LNCaP clone FGC (cell line): ENCODE measurements at places on chromosomes 6 and 20.
A peak's percentile ranks its signal among the peaks of the same experiment; 100 is the strongest.

- no peak for DNase-seq
These were observed 311.6 kb downstream of the QKI start for GRCh38 chr6:163726037-163726695.

DNA sequence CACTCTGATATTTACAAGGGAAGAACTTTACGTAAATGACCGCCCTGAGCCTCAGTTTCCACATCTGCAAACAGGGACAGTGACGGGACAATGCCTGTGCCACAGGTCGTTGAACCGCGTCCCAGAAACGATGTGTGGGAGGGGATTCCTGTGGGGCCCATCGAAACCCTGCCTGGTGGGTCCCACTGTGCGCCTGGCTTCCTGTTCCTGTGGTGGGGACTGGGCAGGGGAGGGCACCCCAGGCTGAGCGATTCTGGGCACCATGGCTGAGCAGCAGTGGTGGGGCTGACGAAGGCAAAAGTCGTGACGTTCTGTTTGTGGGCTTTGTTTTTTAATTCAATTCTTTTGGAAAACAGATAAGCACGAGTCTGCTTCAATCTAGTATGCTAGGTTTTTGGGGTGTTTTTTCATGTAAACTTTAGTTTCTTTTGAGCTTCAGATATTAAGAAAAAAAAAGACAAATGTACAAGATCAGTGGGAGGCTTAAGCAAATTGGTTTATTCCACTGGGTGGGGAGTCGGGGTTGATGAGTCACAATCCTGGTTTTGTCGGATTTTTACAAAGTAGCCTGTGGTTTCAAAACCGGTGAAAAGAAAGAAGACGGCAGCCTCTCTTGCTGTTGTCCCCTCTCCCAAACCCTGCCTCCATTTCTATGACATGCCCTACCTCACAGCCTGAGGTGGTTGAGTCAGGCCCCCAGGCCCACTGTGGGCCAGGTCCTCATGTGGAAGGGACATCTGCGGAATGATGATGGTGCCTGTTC lies 40.4 kb downstream of the GNAS-AS1 start:
- no peak for DNase-seq

DNA sequence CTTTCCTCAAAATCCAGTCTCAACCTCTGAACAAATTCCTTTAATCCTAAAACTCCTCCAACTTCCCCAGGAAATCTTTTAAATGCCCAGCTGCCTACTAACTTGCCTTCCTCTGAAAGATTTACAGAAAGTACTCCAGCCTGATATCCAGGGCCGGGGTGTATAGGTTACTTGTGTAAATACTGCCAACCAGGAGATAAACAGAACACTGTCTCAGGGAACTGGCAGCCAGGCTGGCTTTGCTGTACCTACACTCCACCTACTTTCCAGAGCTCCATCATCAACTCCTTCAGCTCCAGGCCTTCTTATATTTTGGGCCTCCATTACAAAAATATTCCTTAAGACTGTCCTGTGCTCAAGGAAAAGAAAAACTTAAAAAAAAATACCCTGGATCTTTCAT lies 85.9 kb downstream of the CEP162 start:
- no peak for DNase-seq

DNA sequence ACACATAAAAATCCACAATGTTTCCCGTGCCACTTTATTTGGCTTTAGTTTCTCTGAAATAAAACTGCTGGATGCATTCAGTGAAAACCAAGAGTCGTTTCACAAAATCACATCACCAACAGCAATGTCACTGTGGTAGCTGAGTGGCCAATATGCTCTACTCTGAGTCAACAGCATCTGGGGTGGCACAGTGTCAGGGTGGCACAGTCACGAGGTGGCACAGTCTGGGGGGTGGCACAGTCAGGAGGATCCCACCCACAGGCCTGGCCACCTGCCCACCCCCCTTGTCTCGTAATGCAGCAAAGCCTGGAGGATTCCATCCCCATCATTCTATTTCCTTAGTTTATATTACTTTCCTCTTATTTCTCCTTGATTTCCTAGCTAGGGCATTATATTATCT lies 87.0 kb downstream of the ANKRD60 start:
- no peak for DNase-seq

DNA sequence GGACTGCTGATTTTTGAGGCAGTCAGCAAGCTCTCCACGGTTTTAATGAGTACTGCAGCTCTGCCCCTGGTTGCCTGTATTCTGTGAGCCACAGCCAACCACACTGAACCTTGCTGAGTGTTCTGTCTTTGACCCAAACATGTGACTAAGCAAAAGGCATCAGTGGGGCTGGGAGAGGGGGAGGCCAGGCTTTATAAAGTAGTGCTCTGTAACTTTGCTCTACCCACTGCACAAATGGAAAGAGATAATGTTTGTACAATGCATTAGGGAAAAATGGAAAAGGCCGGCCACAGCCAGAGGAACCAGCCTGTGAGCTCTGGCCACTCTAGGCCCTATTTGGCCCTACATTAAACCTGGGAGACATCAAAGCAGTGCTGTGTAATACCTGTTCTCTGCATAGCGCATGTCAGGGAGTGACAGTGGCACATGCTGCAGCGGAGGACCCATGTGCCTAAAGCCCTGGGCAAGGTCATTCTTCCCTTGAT lies 22.0 kb downstream of the KLHL31 start:
- DNase-seq = no peak

DNA sequence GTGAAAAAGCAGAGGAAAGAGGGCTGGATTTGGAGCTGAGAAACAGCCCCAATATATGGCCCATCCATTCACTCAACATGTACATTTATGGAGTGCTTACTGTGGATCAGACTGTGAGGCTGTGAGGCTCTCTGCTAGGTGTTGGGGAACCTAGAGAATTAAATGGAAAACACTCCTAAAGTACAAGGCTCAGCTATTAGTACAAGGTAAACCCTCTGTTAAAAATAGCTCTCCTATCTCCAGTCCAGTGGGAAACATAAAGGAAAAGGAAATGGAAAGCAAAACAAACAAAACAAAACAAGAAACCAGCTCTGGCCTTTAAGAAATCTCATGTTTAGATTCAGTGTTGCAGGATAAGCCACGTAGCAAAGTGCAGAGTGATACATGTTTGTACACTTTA lies 35.0 kb downstream of the LY86 start:
- DNase-seq = no peak

GRCh38 chr20:11403711-11404110 lies 514.0 kb upstream of the BTBD3 start:
- DNase-seq = no peak

GRCh38 chr6:94269256-94269655 lies 849.9 kb upstream of the EPHA7 start:
- no peak for DNase-seq

GRCh38 chr20:25082498-25082873 lies 545 bp upstream of the VSX1 start:
- no peak for DNase-seq

GRCh38 chr6:89027756-89028155 lies 52.8 kb upstream of the PNRC1 start:
- DNase-seq = peak; percentile 18

GRCh38 chr20:22623211-22623610 lies 38.8 kb upstream of the FOXA2 start:
- no peak for DNase-seq

GRCh38 chr20:7879883-7880282 lies 60.4 kb downstream of the HAO1 start:
- DNase-seq = no peak

DNA sequence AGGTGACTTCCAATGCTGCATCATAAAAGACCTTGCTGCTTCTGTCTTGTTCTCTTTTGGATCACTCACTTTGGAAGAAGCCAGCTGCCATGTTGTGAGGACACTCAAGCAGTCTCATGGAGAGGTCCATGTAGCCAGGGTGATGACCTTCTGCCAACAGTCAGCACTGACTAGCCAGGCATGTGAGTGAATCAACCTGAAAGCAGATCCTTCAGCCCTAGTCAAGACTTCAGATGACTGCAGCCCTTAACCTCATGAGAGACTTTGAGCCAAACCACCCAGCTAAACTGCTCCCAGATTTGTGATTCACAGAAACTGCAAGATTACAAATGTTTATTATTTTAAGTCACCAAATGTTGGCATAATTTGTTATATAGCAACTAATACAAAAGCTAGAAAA lies 86.0 kb upstream of the IYD start:
- DNase-seq = no peak

GRCh38 chr6:137512757-137513605 lies 18.8 kb upstream of the OLIG3 start:
- no peak for DNase-seq

DNA sequence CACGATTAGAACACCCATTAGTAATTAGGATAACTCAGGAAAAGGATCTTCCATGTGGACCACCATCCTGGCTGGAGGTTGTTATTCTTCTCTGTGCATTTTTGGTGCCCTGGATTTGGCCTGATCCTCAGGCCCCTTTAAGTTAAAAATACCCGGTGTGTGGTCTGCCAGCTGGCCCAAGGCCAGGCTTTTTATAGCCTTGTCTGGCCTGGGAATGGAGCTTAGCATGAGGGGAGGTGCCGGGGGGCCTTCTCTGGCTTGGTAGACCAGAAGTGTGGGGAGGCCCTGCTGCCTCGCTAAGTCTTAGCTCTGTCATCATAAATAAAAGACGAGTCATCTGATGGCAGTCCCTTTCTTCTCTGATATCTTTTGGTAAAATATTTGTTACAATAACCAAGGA lies 71.4 kb downstream of the ARID1B start:
- no peak for DNase-seq

- no peak for DNase-seq
These were observed 80.5 kb downstream of the TMEM242 start for GRCh38 chr6:157242791-157243190.

DNA sequence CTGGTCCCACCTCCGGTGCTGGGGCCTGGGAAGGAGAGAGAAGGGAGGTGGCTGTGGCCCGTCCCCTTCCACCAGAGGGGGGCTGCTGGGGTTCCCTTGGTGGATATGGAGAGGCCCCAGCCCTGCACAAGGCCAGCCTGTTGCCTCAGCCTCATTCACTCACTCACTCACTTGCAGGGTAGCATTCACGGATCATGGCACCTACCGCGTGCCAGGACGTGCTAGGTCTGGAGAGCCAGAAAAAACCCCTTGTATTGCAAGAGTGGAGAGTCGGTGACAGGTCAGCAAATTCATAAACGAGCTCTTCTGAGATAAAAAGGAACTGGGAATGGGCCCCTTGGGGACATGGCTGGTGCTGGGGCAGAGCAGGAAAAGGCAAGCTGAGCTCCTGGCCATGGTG lies 6.4 kb upstream of the ZBTB46 start:
- DNase-seq = no peak

- DNase-seq = no peak
These were observed 74.6 kb upstream of the TAB2 start for GRCh38 chr6:149242883-149243282.

GRCh38 chr20:63456429-63457284 lies 15.8 kb downstream of the KCNQ2 start:
- DNase-seq = no peak

- DNase-seq = no peak
These were observed 68.8 kb downstream of the CDS2 start for GRCh38 chr20:5195655-5196054.

GRCh38 chr6:15063253-15063853 lies 182.5 kb upstream of the JARID2 start:
- no peak for DNase-seq

DNA sequence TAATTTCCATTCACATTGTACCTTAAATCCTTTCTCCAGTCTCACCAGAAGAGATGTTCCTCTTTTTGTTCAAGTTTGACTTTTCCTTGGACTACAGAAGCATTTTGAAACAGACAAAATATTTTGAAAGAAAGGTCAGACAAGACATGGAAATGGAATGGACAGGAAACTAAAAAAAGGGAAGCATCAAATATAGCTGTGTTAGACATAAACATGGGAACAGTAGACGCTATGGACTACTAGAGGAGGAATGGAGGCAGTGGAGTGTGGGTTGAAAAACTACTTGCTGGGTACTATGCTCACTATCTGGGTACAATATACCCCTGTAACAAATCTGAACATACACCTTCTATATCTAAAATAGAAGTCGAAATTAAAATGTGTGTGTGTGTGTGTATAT lies 4.1 kb upstream of the FAM135A start:
- no peak for DNase-seq

GRCh38 chr20:3890398-3890751 lies 1.2 kb downstream of the PANK2 start:
- DNase-seq = no peak

GRCh38 chr6:15793288-15793687 lies 130.5 kb upstream of the DTNBP1 start:
- no peak for DNase-seq

DNA sequence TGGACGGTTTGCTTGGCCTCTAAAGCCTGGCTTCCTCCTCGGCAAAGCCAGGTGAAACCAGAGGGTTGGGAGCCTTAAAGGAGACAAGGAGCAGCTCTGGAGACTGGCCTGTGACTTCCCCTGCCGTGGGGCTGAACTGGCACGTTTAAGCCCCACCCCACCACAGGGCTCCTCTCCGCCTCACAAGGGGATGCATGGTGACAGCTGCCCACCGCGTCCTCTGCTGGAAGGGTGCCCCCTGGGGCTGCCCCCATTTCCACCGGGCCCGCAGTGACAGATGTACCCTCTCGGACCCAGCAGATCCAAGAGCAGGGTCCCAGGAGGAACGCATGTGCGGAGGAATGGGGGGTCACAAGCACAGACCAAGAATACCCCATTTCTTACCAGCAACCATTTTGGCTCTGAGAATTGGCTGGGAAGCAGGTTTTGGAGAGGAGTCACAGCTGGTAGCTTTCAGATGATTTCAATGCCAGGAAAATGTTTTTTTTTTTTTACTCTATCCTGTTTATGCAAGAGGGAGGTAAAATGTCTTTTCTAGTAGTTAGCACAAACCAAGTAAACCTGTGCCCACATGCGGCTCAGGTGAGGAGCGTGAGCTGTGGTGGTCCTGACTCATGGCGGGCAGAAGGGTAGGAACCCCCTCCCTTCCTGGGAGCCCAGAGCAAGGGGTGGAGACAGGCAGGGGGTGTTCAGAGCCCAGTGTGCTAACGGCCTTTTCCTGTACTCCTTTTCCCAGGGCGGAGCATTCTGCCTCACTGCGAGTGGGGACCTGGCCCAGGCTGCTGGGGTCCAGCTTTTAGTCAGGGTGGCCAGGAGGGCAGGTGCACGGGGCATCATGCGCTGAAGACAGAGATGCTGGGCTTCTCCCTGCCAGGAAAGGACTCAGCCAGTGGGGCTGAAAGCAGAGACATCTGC lies 33.0 kb downstream of the FRMD1 start:
- no peak for DNase-seq

- no peak for DNase-seq
These were observed 545.1 kb upstream of the GJE1 start for GRCh38 chr6:141587482-141588266.

- no peak for DNase-seq
These were observed 801 bp downstream of the CCDC28A start for GRCh38 chr6:138774370-138774769.
